Stimulated activated CD8-positive, alpha-beta memory T cell treated with anti-CD3 and anti-CD28 coated beads, Interleukin-7, amount 100 ng/mL, for 1 hour (primary cell): ENCODE measurements at places on chromosomes 2 and 18.

DNA sequence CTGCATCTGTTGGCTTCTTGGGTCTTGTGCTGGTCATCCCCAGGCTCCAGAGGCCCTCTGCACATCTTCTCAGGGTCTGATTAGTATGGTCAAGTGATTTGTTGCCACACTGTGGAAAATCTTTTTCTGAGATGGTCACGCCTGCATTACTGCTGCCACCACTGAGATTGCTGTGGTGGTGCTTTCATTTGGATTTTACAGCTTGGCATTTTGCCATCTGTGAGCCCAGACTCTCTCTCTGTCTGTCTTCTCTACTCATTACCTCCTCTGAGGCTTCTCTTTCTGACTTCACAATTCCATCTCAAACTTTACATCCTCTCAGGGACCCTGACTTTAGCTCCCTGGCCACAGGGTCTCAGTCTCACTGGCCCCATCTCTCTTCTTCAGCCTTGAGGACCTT, 154.6 kb downstream of the LRRTM1 start:
- DNase-seq, result no peak

DNA sequence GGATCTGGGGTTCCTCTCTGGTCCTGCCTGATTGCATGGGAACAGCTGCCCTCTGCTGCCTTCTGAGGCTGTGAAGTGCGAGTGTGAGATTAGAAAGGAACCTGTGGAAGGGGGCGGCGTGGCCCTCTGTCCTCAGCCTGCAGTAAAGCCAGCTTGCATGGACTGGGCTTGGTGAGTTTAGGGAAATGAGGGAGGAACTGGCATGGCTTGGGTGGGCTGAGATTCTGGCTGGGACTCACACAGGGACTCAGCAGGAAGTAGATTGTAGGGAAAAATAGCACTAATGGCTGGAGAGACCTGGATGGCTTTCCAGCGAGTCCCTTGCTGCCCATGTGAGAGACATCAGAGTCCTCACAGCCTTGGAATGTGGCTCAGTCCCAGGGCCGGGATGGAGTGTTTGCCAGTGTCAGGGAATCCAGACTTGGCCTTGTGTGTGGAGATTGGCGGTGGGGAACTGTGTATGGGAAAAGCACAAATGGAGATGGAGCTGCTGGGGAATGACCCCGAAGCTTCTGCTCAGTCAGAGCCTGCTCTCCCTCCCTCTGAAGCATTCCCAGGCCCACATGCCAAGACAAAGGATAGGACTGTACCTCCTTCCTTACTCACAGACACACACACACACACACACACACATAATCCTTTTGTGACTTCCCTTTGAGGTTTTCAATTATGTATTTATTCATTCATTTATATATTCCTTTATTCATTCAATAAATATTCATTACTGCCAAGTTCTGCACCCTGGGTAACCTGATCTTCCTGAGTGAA, 115.4 kb downstream of the ACAA2 start:
- no peak for DNase-seq

DNA sequence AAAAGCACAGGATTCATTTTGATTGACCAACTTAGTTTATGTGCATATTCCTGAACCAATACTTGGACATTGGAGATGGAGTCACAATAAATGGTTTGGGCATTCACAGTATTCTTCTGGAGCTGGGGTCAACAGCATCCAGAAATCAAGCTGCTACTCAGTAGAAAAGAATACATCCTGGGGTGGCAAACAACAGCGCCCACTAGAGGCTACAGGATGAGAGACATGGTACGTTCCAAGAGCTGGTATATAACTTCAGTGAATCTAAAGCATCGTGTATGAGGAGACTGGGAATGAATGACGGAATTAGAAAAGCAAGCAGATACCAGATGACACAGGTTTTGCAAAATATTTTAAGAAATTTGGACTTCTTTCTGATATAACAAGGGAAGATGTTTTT, 142.9 kb upstream of the FIGN start:
- no peak for DNase-seq

GRCh38 chr2:57828221-57828620, 218.4 kb upstream of the VRK2 start:
- no peak for DNase-seq

GRCh38 chr2:112174383-112174782, 36.2 kb downstream of the FBLN7 start:
- DNase-seq, result no peak

- DNase-seq, result no peak
Observed at GRCh38 chr18:10591896-10592295, 66.1 kb downstream of the NAPG start.
